ENCODE measurements at places on chromosomes 2 and 18.

- DNase-seq = no peak
Measured at GRCh38 chr2:7567646-7568045, 650.4 kb downstream of the RNF144A start.

DNA sequence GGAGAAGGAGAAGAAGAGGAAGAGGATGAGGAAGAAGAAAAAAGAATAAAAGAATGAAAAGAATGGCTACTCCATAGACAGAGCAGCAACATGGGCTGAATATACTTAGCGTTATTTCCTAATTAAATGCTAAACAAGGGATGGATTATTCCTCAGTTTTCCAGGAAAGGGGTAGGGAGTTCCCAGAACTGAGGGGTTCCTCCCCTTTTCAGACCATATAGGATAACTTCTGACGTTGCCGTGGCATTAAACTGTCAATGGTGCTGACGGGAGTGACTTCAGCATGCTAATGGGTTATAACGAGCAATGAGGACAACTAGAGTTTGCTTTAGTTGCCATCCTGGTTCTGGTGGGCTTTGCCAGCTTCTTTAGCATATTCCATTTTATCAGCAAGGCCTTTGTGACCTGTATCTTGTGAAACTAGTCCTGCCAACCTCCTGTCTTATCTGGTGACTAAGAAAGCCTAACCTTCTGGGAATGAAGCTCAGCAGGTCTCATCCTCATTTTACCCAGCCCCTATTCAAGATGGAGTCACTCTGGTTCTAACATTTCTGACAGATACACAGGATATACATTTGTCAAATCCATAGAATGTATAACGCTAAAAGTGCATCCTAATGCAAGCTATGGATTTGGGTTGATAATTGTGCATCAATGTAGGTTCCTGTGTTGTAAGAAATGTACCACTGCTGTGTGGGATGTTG lies 152.3 kb downstream of the MAIP1 start:
- no peak for DNase-seq

DNA sequence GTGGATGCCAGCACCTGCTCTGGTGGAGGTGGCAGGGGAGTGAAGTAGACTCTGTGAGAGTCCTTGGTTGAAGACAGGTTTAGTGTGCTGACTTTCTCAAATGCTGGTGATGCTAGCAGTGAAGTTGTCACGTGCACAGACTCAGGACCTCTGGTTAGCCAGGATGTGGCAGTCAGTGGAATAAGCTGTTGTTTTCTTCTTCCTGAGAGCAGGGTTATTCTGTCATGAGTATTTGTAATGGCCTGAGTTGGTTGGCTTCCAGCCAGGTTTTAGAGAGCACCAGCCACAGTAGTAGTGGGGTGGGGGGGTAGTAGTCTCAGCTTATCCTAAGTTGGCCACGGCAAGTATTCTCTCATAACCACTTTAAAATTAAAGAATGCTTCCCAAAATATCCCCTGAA lies 238.5 kb upstream of the FBXO11 start:
- DNase-seq = peak; percentile 43

GRCh38 chr2:98381494-98381893 lies 35.2 kb downstream of the CNGA3 start:
- no peak for DNase-seq

DNA sequence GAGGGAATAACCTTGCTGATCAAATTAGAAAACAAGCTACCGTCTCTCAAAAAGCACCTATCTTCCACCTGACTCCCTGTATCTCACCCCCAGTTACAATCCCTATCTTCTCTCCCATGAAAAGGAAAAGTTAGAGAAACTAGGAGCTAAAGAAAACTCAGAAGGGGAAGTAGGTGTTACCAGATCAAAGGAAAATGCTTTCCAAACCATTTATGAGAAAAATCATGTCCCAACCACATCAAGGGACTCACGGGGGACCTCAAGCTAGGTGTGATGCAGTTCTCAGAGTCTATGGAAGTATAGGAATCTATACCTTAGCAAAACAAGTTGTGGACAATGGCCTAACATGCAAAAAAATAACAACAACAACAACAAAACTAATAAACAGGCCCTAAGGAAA lies 135.5 kb upstream of the RMP24 start:
- no peak for DNase-seq

DNA sequence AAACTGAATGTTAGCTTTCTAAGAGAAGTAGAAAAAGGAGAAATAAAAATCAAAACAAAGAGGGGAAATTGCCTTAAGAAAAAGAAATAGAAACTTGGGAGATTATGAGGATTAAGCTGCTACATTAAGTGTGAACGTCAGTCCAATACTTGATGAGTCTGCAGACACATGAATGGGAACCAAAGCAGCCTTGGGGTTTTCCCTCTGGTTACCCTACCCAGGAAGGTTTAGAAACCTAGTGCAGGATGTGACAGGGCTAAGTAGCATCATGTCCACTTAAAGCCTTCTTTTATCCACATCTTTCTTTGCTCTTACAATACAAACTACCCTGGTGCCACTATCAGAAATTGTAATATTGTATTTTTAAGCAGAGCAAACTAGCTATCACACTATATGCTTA lies 22.3 kb downstream of the SLC35F5 start:
- no peak for DNase-seq

DNA sequence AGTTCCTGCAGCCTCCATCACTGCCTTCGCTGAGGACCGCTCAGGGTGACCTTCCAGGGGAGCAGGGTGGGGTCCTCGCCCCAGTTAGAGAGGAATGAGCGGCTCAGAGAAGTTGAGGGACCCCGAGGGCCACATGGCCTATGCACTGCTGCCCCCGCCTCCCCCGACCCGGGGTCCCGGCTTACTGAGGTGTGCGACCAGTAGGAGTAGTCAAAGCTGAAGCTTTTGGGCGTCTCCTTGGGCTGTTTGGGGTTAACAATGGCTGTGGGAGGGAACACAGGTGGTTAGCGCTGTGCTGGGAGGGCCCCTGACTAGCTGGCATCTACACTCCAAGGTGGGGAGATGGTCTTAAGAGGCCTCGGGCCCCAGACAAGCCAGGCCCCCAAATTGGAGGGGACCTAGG lies 31.0 kb downstream of the KIF1A start:
- no peak for DNase-seq

Measured in immature natural killer cell (primary cell).